ENCODE measurements at places on chromosomes 4 and X. TPM values are rescaled to one million over a fixed set of nuclear protein-coding genes. Genes with fewer than 3 reads are reported as not detected.

- H3K27me3 ChIP-seq = no peaks in the 10 kb centered on the region
- peaks cover 9% of the 10 kb centered on the region for H3K4me1 ChIP-seq
- H3K27ac ChIP-seq = no peak overlapping the region
- H3K36me3 ChIP-seq = peaks cover 4% of the 10 kb centered on the region
- no peak for DNase-seq
- H3K4me3 ChIP-seq = no peak overlapping the region
These were observed 98.8 kb upstream of the STX18 start for GRCh38 chr4:4640692-4641091.

The SPARCL1 gene
- total RNA-seq = not detected

DNA sequence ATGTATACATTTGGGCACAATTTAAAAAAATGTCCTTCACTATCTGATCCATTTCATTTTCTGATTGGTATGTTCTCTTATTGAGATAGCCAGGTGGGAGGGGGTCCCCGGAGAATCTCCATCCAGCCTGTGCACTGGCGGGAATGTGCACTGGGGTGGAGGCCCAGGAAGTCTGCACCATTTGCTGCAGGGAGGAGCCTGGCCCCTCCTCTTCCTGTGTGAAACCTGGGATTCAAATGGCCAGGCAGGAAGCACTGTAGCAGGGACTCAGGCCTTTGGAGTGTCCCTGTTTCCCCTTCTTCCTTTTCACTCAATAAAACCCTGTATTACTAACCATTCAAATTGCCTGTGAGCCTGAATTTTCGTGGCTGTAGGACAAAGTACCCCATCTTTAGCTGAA, 44.3 kb downstream of the GPRIN3 start:
- no peak for DNase-seq
- peaks cover 68% of the 10 kb centered on the region for H3K4me1 ChIP-seq
- no peaks in the 10 kb centered on the region for H3K27me3 ChIP-seq
- H3K4me3 ChIP-seq = no peak overlapping the region
- peaks cover 73% of the 10 kb centered on the region for H3K36me3 ChIP-seq

DNA sequence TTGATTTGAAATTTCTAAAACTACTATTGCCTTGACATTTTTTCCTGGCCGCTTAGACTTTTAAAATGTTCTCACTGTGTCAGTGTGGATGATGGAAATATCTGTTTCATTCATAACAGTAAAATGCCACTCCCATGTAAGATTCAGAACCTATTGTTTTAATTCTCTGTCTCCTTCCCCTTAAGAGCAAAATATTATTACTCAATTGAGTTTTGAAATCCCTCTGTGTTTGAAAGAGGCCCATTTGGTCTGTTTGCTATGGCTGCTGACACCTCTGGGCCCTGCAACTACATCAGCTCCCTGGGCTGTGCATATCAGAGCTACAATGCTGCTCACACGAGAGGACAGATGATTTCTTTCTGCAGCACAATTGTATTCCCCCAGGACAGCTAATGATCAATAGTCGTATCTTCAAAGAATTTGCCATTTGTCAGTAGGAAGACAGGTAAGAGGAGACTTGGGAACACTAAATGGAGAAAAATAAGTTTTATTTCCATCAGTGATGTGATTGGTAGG, 388.0 kb upstream of the GALNT7 start:
- no peak overlapping the region for H3K4me3 ChIP-seq
- H3K27ac ChIP-seq = no peak overlapping the region
- no peaks in the 10 kb centered on the region for H3K4me1 ChIP-seq
- DNase-seq = no peak

The SH3D19 gene
- not detected for total RNA-seq

DNA sequence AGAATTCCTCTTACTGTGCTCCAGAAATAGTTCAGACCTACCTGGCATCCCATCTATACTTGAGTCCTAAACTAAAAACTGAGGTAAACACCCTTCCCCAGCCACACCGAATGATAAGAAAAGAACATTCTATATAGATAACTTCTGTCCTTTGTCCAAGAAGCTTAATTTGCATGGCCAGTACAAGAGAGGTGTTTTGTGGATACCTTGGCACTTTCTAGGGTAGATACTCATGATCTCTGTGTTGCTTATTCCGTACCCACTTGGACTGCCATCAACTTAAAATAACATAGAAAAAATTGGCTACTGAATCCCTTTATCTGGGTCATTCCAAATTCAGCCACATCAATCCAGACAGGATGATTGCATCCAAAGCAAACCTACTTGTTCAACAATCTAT, 1050.4 kb downstream of the STIM2 start:
- H3K27me3 ChIP-seq = no peaks in the 10 kb centered on the region
- H3K27ac ChIP-seq = no peak overlapping the region
- no peaks in the 10 kb centered on the region for H3K4me1 ChIP-seq
- no peak overlapping the region for H3K4me3 ChIP-seq

DNA sequence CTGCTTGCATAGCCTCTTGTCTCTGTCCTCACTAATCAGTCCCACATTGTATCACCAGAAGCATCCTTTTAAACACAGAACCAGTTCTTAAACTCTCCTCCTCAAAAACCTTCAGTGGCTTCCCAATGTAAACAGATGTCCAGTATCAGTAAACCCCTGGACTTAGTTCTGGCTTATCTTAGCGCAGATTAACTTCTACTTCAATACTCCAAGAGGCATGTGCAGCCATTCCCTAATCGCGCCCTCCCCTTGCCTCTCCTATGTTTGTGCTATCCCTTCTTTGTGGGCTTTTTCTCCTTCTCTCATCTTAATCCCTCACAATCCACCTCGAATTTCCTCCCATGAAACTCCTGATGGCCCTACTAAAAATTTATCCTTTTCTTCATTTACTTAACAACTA, 193.8 kb downstream of the FBXO8 start:
- no peaks in the 10 kb centered on the region for H3K27me3 ChIP-seq
- no peak overlapping the region for H3K4me3 ChIP-seq
- H3K27ac ChIP-seq = no peak overlapping the region
- no peak for DNase-seq
- no peaks in the 10 kb centered on the region for H3K36me3 ChIP-seq

All from activated CD4-positive, alpha-beta memory T cell treated with anti-CD3 and anti-CD28 coated beads, Interleukin-2, amount 10 ng/mL, durations not matched to agents 7 days and 5 days (primary cell).